A549 treated with AZD2906 at 1 μM for 4 hours (cell line): ENCODE measurements at places on chromosomes 11 and 22. TPM values are rescaled to one million over a fixed set of nuclear protein-coding genes. Genes with fewer than 3 reads are reported as not detected.

PTDSS2 gene
- 34.6 to 45.9 TPM (median 44.3 TPM) in 5 replicates for total RNA-seq

MMP7 gene
- total RNA-seq = 20.6 to 32.5 TPM (median 23.4 TPM) in 5 replicates

TREH gene
- total RNA-seq = 0.05 TPM in 1 of 5 replicates, not detected in the others

OR10AG1 gene
- total RNA-seq = not detected in 5 replicates

MYBPC3 gene
- total RNA-seq = 0.05 to 0.10 TPM (median 0.07 TPM) in 5 replicates

SH3BP1 gene
- 1.0 to 2.0 TPM (median 1.6 TPM) in 5 replicates for total RNA-seq

PKDREJ gene
- not detected in 5 replicates for total RNA-seq

CDC42BPG gene
- 1.3 to 1.8 TPM (median 1.5 TPM) in 5 replicates for total RNA-seq

C11orf91 gene
- 0.49 to 1.2 TPM (median 1.1 TPM) in 5 replicates for total RNA-seq

GDPD5 gene
- total RNA-seq = 9.0 to 14.9 TPM (median 12.5 TPM) in 5 replicates

LAYN gene
- total RNA-seq = 3.4 to 4.0 TPM (median 3.6 TPM) in 5 replicates

SCGB2A2 gene
- total RNA-seq = not detected in 5 replicates

PRPF19 gene
- 159 to 188 TPM (median 175 TPM) in 5 replicates for total RNA-seq

TEX54 gene
- not detected in 5 replicates for total RNA-seq

APOA5 gene
- 0.11 TPM in 1 of 5 replicates, not detected in the others for total RNA-seq

KLHL35 gene
- total RNA-seq = 0.75 to 1.4 TPM (median 1.3 TPM) in 5 replicates

MISFA gene
- total RNA-seq = 1.4 to 2.6 TPM (median 1.6 TPM) in 5 replicates

PHF21B gene
- total RNA-seq = 0.81 to 1.2 TPM (median 0.87 TPM) in 5 replicates

SUSD2 gene
- 67.6 to 83.6 TPM (median 81.4 TPM) in 5 replicates for total RNA-seq

ZP1 gene
- 0.09 to 0.69 TPM (median 0.13 TPM) in 5 replicates for total RNA-seq

KRTAP5-7 gene
- total RNA-seq = not detected in 5 replicates

H19 gene
- 11.0 to 21.2 TPM (median 17.5 TPM) in 5 replicates for total RNA-seq

TMEM123 gene
- total RNA-seq = 123 to 185 TPM (median 158 TPM) in 5 replicates

CD3E gene
- not detected in 5 replicates for total RNA-seq

UBASH3B gene
- 31.4 to 40.2 TPM (median 37.8 TPM) in 5 replicates for total RNA-seq

APOBEC3B gene
- 25.9 to 31.3 TPM (median 28.2 TPM) in 5 replicates for total RNA-seq

SMTNL1 gene
- not detected in 5 replicates for total RNA-seq

RIBC2 gene
- total RNA-seq = 1.8 to 2.4 TPM (median 2.2 TPM) in 5 replicates

HPX gene
- total RNA-seq = 0.41 to 0.71 TPM (median 0.53 TPM) in 5 replicates

OR2AT4 gene
- not detected in 5 replicates for total RNA-seq

NAALAD2 gene
- 0.02 TPM in 1 of 5 replicates, not detected in the others for total RNA-seq

RAB30 gene
- 5.7 to 8.4 TPM (median 6.3 TPM) in 5 replicates for total RNA-seq

OSBP2 gene
- 7.6 to 9.5 TPM (median 8.4 TPM) in 5 replicates for total RNA-seq

KDM4E gene
- total RNA-seq = not detected in 5 replicates

DEPDC5 gene
- 2.8 to 5.3 TPM (median 4.7 TPM) in 5 replicates for total RNA-seq

IRAG1 gene
- total RNA-seq = 0.03 to 0.09 TPM (median 0.07 TPM) in 5 replicates

SLC22A8 gene
- total RNA-seq = not detected in 5 replicates
